Posterior vena cava (tissue), 2 donors: ENCODE measurements at places on chromosomes 1 and 21. TPM values are rescaled to one million over a fixed set of nuclear protein-coding genes. Genes with fewer than 3 reads are reported as not detected.

GRCh38 chr1:68321084-68321685, 88.9 kb upstream of the WLS start:
- no peak for DNase-seq

DNA sequence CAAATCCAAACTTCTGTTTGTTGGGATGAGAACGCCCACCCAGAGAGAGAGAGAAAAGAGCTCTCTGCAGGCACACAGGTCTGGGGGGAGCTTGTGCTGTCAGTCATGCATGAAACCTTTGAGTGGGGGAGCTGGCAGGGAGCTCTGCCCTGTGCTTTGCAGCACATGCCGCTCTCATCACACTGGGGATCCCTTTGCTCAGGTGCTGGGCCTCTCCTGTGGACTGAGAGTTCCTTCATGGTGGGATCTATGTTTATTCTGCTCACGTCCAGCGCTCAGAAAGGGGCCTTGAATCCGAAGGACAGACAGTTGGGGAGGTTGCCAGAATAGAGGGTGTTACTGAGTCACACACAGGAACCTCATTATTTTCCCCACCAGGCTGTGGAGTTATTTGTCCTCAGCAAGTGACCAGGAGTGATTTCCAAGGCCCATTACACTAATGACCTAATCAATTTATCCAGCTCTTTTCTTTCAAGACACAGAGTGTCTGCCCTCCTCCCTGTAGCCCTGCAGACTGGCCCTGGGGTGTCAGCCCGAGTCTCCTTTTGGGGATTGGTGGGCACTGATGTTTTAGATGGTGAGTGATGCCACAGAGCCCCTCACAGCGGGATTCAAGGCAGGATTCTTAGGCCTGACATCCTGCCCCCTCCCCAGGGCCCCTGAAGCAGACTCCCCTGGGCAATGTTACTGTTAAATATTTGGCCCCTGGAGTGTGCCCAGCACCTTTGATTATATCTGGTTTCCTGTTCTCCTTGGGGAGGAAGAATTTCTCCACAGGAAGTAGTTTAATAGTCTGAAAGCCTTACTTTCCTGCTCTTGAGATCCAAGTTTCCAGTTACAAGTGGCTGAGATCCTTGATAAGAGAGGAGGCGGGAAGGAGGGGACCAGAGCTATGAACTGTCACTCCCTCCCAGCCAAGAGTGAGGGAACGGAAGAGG, 22.3 kb downstream of the MYBPH start:
- no peak for DNase-seq

- DNase-seq, result no peak
Observed at GRCh38 chr1:78289603-78290002, 201.2 kb upstream of the PTGFR start.

DNA sequence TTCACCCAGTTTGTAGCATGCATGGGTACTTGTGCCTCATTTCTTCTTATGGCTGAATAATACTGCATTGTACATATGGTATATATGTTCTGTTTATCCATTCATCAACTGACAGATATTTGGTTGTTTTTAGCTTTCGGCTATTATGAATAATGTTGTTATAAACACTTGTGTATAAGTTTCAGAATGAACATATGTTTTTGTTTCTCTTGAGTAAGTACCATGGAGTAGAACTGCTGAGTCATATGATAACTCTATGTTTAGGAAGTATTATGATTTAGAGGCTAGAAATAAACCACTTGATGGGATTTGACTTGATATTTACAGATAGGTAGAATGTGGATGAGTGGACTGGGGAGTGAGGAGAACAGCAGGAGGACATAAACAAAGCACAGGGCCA, 48.6 kb downstream of the WNT2B start:
- no peak for DNase-seq

DNA sequence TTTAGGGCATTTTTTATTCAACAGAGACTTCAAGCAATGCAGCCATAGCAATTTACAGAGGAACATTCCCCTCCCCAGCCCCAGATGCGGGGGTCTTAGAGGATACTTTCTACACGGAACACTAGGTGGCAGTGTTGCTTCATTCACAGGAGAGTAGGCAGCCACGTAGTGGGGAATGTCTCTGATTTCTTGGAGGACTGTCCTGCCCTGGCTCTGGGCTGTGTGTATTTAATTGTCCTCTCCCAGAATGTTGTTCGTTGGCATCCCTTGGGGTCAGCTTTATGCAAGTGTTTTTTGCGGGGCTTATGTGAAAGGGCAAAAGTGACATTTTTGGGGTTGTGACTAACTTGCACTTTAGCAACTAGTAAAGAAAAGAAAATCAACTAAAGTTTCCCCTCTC, 96.9 kb downstream of the PAPPA2 start:
- DNase-seq, result peak; percentile 81

Gene FAM151A
- not detected for total RNA-seq
